ENCODE measurements at places on chromosomes 3 and 15. TPM values are rescaled to one million over a fixed set of nuclear protein-coding genes. Genes with fewer than 3 reads are reported as not detected.

DNA sequence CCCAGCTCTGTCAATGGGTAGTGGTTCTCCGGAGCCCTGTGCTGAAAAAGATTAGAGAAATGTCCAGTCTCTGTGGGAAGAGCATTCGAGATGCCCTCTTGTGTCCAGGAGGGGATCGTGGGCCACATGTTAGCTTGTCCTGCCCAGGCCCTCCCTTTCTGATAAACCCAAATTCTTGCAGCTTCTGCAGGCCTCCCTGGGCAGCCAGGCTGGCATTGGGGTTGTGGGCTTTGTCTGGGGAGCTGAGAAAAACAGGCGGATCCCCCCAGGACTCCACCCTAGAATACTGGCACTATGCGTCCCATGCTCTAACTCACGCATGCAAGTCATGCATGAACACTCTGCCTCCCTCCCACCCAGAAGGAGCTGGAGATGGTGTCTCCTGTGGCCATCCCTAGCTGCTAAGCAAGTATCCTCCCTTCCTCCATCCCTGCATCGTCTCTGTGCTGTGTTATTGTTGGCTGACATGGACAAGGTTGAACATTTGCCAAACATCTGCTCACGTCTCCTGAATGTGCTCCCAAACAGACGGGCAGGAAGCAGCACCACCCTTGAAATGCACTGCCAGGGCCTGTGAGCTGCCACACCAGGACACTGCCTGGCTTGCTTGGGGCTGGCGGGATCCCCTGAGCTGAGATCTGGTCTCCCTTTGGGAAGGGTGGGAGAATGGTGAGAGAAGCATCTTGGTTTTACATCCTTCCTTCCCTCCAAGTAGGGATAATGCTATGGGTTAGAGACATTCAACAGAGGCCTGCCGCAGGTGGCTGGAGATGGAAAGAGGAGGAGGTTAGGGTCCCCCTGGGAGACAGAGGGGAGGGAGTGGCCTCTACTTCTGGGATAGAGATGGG, 26.5 kb downstream of the CFAP161 start:
- DNase-seq = no peak

DNA sequence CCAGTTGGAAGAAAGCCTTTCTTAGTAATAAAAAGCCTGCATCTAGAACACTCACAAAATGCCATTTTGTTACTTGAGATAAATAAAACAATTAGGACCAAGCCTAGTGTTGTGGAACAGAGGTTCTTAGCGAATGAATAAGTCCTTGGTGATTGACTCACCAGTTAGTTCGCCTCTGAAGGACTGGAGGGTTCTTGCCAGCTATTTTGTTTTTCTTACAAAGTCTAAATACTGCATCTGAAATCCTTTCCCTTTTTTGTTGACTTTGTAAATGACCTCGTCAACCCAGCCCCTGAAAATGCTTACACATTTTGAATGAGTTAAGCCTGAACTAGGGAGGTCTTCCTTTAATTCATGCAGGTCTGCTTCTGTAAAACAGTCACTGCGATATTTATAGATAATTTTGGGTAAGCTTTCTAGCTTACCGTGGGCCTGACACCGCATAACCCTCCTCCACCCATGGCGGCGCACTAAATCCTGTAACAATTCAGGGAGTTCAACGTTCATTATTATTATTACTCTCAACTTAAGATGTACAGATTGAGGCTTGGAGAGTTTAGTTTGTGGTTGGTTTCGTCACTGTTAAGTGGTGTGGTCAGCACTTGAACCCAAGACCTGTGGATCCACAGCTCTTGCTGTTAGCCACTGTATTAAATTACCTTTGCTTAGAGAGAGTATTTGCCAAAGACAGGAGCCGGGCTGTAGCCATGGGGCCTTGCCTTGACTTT, 45.0 kb upstream of the SACM1L start:
- DNase-seq = no peak

DNA sequence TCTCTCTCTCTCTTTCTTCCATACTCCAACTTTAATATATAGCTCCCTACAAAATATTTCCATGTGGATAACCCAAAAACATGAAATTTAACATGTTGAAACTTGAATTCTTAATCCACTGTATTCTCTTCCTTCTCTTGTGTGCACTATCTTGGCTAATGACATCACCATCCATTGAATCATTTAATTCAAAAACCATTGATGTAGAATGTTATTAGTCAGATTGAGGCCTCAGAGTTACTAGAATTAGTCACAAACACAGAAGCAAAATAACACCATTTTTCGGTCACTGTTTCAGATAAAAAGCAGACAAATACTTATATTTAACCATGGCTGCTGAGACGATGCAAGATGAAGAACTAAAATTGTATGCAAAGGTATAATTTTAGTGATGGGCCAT, 256.9 kb upstream of the LRRC3B start:
- DNase-seq = no peak

The ZNF774 gene
- 0.27 TPM for total RNA-seq

- no peak for DNase-seq
Measured at GRCh38 chr3:108497271-108497670, 13.1 kb downstream of the MYH15 start.

DNA sequence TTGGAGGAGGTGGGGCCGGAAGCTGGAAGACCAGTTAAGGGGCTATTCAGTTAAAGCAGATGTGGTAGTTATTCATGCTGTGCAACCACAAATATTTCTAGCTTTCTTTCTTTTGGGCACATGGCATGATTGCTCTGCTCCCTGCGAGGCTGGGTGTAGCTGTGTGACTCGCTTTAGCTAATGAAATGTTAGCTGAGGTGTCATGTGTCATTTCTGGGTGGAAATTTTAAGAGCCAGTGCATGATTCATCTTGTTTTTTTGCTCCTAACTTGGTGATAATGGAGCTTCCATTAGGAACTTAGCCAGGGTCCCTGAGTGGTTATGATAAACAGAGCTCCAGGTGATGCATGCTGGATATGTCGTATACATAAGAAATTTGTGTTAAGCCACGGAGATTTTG, 300.6 kb downstream of the SATB1 start:
- DNase-seq = no peak

DNA sequence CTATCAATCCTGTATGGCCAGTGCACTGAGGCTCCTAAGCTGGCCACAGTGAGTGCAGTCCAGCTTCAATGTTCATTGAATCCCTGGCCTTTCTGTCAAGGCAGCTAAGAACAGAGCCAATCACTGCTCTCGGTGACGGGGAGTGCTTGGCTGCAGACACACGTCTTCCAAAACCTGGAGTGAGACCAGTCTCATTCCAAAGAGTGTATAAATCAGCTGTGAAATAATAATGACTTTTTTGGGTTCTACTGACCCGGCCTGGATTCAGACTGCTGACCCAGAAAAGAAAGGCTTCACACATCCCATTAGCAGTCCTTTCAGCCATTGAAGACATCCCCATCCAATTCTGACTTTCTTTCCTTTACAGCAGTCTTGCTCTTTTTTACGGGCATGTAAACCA, 665.5 kb downstream of the GBE1 start:
- DNase-seq = no peak

- no peak for DNase-seq
Measured at GRCh38 chr15:55247766-55248427, 41.7 kb downstream of the RAB27A start.

The DNAJC13 gene
- total RNA-seq = 22.4 TPM
